Midbrain (tissue), 1 donor: ENCODE measurements at places on chromosomes 12 and 14.

DNA sequence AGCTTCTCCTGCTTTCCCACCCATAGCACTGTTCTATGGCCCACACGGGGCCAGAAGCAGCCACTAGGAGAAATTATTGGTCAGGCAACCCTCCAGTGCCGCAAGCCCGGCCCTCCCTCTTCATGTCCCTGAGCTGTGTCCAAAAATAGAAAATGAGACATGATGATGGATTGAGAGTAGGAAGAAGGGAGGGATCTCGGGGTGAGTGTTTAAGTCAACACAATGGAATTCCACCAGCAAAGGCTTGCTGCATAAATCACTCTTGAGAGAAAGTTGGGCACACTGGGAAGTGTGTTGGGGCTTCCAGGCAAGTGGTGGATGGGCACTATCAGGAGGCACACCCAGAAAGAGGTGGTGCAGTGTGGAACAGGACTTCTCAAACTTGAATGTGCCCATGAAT, 94.2 kb downstream of the LLPH start:
- no peak for DNase-seq

DNA sequence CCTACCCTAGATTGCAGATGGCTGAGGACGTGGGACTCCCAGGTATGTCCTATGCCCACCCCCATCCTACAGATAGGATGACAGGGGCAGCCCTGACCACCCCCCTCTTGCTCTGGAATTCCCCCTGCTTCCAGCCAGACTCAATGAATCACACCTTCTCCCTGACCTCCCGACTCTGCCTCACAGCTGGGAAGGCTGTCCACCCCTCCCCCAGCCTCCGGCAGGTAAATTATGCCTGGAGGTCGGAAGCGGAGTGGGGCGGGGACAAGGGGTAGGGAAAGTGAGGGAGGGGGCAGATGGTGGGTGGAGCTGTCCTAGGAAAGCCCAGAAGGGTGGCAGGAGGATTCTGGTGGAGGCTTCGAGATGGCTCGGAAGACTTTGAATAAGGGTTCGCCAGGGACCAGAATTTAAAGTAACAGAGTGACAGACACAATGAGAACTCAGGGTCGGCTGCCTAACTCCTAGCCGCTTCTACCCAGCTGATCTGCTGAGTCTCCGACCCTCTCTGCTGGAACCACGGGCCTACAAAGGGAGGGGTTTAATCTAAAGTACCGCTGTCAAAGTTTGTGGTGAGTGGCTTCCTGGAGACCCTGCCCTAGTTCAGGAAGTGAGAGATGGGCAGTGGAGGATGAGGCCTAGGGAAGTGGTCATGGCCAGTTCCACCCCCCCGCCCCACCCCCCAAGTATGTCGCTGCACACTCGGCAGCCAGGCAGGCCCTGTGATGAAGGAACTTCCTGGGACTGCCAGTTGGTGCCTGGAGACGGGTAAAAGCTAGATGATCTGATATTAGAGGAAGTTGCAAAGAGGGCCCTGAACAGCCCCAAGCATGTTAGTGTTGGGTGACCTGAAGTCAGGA, 4.2 kb downstream of the PLEKHG3 start:
- peak; percentile 62 for DNase-seq

DNA sequence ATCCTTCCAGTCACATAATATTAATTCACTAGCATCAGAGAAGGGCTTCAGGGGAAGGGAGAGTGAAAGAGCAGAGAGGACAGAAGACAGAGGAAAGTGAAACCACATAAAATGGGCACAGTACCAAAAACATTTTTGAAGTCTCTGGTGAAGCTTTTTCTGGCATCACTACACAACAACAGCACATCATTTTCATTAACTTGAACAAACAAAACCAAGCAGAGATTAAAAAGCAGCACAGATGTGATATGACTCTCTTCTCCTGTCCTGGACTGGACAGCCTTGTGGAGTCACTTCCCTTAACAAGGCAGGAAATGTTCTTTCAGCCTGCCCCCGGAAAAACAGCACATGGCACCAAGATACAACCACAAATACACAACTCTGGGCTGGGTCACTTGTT, 112.0 kb downstream of the TSPAN8 start:
- DNase-seq: no peak

- no peak for DNase-seq
Observed at GRCh38 chr14:77187649-77188012, 6.0 kb downstream of the TMEM63C start.

DNA sequence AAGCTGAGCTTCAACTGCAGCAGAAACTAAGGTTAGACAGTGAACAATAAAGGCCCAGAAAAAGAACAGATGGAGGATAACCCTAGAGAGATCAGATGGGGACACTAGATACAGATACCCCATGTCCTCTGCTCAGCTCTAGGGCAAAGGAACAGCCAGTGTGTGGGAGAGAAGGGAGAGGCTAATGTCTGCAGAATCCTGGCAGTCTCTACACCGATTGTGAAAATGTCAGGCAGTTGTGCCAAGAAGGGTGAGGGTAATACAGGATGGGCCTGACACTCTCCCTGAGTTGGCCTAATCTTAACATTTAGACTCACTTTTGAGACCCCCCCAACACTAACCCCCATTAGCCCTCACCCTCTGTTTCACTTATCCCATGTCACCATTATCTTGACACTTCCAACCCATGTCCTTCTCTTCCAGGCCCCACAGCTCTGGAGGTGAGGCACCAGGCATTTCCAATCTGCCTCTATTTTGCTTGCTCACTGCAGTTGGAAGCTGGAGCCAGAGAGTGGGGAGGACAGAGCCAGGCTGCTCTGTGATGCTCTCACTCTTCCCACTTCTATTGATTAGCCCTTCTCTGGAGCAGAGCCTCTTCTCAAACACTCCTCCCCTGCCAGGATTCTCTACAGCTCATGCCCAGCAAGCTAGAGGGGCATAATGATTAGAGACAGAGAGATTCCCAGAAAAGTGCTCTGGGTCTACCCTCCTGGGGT, 3.0 kb upstream of the BLOC1S1 start:
- no peak for DNase-seq

DNA sequence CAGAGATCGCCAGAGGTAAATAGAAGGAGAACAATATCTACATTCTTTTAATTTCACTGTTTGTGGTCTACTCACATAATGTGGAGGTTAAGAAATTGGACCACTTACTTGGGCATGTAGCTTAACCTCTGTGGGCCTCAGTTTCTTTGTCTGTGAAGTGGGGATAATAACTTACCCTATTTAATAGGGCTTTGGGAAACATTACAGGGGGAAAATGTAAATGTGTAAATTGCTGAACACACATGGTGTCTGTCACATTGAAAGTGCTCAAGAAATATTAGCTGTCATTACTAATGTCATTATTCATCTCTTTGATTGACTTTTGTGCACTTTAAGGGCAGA, 140.5 kb downstream of the SLC8A3 start:
- no peak for DNase-seq

DNA sequence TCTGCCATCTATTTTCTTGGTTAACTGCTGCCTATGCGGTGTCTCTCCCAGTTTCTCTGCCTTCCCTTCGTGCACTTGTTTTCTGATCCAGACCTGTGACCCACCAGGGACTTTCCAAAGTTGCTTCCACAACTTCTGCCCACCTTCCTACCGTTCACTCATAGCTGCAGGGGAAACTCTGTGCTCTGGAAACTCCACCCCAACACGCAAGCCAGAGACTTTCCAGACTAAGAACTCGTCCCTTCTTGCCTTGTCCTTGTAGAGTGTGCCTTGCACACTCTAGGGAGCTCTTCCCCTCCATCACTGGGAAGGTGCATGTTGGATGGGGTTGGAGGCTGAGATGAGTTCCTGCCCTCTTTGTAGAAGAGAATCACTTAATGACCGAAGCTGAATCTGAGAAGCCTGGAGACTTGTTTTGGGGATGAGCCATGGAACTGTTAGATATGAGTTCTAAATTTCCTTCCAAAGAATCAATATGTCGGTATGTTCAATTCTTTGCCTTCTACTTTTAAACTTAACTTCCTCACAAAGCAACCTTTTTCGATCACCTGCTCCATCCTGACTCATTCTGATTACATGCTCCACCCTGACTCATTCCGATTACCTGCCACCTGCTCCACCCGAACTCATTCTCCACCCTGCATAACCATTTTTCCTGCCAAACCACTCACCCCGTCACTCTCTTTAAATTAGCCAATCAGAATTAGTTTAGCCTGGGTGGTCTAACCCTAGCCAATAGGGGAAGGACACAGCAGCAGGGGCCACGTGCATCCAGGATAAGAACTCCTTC, 82.1 kb upstream of the CAPRIN2 start:
- DNase-seq: no peak

DNA sequence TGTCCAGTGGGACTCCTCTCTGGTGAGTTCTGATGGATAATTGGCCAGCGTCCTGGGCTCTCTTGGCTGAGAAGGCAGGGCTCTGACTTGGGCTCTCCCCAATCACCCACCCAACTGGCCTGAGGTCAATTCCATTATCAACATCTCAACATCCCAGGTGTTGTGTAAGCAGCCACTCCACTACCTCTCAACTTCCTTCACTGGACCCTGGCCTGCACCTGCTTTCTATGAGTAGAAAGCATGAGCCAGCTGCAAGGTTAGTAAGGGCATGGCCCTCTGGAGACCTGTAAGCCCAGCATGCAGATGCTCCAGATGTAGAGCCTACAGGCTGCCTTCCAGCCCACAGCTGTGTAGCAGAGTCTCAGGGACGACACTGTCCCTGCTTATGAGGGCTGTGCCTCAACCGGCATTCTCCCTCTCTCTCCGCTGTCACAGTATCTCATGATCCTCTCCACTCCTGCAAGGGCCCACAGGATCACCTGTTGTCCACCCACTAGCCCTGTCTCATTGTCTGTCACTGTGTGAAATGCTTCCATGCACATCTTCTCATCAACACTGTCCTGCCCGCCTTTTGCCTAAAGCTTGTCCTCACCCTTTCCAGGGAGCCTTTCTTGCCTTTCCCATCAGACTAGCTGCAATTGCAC, 5.4 kb upstream of the KRT81 start:
- DNase-seq: no peak

- no peak for DNase-seq
Observed at GRCh38 chr14:54703082-54703481, 136.2 kb downstream of the SAMD4A start.

DNA sequence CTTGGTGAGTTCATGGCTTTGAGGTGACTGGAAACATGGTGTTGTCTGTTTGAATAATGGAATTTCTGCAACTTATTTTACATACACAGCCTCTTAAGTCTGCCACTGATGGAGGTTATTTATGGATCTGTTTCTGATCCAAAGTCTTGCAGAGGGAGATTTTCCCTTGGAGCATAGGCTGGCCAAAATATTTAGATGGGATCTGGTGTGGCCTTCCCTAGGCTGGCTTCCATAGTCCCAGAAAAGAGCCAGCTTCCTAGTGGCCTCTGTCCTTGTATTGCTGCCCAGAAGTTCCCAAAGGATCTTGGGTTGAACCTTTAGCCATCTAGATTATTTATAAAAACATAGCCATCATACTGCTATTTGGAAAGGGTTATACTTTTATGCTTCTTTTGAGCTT, 491.1 kb upstream of the RGS6 start:
- DNase-seq: no peak

DNA sequence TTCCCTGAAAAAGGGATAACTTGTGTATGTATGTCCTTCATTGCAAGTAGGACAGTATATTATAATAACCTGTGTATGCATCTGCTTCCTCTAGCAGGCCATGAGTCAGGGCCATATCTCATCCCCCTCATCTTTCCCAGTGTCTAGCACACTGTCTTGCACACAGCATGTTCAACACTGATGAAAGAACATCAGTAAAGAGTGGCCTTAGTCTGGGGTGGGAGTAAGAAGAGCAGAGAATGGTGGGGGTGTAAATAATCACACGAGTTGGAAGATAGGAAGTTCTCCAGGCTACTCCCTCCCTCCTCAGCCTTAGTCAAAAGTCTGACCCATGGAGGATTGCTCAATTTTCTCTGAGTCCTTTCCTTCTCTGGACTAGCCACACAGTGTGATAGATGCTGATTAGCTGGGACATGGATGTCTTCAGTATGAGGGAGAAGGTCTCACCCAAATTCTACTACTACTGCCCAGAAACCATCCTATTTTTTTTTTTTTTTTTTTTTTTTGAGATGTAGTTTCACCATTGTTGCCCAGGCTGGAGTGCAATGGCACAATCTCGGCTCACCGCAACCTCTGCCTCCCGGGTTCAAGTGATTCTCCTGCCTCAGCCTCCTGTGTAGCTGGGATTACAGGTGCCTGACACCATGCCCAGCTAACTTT, 14.6 kb upstream of the SP1 start:
- no peak for DNase-seq

GRCh38 chr12:16021026-16021425, 109.9 kb downstream of the DERA start:
- no peak for DNase-seq

DNA sequence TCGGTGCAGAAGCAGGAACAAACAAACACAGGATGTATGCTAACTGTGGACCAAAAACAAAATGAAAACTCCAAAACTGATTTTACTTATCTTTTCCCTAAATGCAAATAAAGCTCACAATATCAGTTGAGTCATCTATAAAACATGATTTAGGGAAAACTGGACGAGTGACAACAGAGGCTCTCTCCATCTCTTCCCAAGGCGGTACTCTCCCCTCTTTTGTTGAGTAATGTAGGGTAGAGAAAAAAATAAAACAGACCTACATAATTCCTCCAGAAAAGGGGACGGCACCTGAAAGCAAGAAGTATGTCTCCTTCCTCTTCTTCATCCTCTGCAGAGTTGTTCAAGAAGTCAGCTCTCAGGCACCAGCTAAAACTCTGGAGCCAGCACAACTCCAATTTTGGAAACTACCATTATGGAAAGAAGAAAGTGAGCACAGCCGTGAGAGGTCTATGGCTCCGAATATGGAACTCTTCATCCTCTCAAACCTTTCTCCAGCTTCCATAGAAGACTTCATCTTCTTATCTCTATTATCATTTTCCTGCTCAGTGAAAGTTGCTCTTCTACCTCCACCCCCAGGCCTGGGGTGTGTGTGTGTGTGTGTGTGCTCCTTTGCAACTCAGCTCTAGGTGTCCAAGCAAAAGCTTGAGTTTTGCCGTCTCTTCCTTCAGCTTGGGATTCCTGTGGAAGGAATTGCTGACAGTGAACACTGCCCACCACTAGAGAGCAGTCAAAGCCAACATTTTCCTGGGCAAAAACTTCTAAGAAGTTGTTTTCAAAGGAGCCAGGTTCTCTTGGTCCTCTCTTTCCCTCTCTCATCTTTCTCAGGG, 155.4 kb downstream of the DIO2 start:
- DNase-seq: peak; percentile 63

DNA sequence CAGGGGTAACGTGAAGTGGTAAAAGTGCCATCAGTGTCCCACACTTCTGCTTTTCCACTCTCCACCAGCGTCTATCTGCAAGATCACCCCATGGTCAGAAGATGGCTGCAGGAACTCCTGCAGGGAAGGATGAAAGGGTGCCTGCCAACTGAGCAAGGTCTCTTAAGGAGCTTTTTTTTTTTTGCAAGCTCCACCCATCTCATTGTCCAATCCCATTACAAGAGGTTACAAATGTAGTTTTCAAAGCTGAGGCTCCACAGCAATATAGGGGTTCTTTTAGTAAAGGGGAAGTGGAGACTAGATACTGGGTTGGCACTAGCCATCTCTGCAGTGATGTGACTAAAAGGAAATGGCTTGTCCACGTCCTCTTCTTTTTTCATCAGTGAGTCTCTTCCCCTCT, 5.9 kb upstream of the BHLHE41 start:
- peak; percentile 32 for DNase-seq

- no peak for DNase-seq
Observed at GRCh38 chr12:88251798-88252197, 109.7 kb downstream of the TMTC3 start.
